Aorta (tissue), 5 donors: ENCODE measurements at places on chromosomes 5 and 9. TPM values are rescaled to one million over a fixed set of nuclear protein-coding genes. Genes with fewer than 3 reads are reported as not detected.

DNA sequence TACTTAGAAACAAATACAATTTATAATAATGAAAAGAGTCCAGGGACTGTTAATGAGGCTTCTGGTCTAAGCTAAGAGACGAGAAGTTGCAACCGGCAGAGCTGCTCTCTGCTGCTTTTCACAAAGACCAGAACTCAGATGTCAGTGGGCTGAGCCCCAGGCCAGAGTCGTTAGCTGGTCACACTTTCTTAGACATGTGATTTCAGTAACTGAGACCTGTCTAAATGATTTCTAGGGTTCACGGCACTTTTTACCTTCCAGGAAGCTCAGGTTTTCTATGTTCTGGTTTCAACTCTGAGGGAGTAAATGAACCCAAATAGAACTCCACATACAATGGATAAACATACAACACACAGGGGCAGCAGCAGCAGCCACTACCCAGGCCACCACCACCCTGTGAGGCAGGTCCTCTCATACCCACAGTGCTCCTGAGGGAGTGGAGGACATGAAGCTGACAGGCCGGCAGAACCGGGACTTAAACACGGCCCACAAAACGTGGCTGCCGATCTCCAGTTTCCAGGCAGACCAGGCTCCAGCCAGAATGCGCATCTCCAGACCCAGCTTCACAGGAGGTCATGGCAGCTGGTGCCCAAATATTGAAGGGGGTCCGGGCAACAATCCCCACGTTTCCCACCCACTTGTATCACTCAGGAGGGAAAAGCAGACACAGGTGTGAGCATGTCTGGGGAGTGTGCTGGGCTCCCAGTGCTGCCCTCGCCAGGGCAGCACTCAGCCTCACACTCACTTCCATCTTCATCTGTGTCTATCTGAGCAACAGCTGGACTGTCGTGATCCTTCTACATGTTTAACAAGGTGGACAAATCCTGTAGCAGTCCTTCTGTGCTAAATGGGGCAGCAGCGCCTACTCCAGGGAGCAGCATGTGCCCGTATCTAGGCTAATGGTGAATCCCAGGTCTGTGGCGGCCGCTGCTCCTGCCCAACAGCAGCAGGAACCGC is 38.8 kb downstream of the IARS1 start:
- DNase-seq: no peak

USP20 gene
- 36.4 TPM for total RNA-seq

ARID3C gene
- total RNA-seq: not detected

SMIM32 gene
- 0.49 TPM for total RNA-seq

DNA sequence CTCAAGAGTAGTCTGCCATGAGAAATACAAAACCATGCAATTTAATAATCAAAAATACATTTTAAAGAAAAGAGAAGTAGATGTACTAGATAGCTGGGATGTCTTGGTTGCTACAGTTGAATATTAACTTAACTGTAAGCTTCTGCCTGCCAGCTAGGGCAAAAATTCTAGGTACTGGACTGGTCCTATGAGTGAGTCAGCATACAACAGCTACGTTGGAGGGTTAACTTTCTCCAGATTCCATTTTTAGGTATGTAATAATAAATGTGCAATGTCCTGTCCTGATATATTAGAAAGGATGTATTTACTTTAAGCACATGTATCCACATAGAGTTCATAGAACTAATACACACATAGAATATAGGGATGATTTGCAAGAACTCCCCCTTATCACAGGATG is 230.1 kb downstream of the CAAP1 start:
- no peak for DNase-seq

EMB gene
- 21.5 TPM for total RNA-seq

DNA sequence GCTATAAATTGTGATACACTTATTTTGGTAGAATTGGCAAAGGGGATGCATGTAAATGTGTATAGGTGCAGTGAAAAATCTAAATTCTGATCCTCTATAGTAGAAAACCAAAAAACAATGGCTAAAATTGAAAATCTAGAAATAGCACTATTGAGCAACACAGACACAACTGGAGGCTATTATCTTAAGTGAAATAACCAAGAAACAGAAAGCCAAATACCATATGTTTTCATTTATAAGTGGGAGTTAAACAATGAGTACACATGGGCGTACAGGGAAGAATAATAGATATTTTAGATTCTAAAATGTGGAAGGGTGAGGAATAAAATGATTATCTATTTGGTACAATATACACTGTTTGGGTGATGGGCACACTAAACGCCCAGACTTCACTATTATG is 183.2 kb upstream of the TUSC1 start:
- DNase-seq: no peak

DNA sequence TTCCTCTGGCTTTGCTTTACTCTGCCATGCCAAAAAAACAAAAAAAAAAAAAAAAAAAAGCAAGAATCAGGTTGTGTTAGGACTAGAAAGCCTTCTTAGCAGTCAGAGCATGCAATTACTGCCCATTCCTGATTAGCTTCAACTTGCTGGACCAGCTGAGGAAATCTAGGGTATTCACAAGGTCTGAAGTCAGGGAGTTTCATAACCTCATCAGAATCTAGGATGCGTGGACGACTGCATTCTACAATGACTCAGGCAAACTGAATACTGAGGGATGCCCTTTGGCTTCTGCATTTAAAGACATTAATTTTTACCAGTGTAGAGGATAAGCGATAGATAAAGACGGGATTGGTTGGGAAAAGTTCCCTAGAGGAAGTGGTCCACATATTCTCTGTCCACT is 39.2 kb upstream of the SHOC1 start:
- DNase-seq: no peak
